Activated CD4-positive, CD25-positive, alpha-beta regulatory T cell treated with anti-CD3 and anti-CD28 coated beads, Interleukin-2, amount 50 U/mL, for 72 hours (primary cell): ENCODE measurements at places on chromosomes 11 and 22.

DNA sequence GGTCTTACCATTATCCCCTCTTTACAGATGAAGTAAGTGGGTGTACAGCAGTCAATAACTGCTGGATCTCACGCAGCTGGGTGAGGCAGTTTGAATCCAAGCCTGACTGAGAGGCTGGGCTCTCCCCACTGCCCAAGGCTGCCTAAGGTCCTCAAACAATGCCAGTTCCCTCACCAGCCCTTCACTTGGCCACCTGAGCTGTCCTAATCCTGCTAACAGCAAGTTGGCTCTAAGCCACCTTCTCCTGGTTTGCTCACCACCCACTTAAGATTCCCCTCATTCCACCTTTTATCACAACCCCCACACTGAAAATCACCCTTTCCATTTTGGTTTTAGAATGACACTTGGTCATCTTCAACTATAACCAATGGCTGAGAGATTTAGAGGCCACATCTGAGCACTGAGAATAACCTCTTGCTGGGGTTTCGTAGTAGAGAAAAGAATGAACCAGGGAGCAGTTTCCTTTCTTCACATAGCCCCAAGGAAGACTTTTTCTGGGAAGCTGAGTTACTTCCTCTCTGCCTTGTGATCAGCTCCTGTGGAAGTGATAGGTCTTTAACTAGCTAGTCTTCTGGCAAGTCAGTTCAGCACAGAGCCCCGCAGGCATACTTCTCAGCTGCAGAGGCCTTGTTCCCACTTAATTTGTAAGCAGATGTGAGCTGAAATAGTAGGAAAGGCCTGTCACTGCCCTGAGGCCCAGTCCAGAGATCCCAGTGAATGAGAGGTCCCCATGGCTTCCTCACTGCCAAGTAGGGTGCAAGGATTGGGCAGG is 57.8 kb upstream of the TTC12 start:
- no peak for DNase-seq

DNA sequence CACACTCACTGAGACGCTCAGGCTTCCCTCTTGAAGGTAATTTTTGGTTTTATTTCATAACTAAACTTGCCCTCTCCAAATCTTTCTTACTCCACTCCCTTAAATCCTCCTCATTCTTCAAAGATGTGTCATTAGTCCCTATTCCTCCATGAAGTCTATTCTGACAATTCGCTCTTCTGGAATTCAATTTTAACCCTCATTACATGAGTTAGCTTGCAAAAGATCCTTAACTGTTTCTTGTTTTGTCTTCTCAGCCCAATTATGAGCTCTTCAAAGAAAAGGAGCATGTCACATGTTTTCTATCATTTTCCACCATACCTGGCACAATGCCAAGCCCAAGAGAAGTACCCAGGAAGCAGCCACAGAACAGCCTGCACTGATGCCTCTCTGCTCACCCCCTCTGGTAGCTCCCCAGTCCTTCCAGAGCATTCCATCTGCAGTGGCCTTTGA is 13.0 kb downstream of the GALNT18 start:
- DNase-seq: no peak

DNA sequence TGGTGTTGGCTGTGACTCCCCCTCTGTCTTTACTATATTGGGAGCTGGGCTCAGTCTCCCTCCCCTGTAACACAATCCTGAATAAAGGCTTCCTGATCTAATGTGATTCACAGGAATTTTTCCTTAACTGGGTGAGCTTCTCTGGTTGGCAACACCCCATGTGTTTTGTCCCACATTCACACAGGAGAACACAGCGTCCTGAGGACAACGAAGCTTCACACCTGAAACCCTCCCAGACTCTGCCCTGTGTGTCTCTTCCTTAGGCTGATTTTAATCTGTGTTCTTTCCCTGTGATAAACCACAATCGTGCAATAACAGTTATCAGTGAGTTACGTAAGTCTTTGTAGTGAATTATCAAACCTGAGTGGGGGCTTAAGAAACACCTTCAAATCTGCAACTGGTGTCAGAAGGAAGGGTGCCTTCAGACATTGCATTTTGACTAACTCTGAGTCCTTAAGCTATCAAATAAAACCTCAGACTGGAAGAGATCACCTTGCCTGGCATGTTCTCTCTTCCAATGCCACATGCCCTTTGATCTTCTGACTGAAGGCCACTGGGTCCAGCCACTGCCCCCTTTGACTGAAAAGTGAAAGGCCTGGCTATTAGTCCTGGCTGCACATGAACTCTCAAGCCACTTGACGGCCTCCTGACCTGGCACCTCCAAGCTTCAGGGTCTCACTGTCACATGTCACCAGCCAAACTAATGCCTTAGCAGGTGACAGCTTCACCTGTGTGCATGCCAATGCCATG is 17.3 kb downstream of the APOL3 start:
- no peak for DNase-seq

GRCh38 chr11:68025047-68025446 is 5.4 kb upstream of the NDUFS8 start:
- DNase-seq: no peak

- DNase-seq: peak; percentile 11
These were observed 9.6 kb downstream of the P2RY2 start for GRCh38 chr11:73227571-73228211.
